ENCODE measurements at places on chromosomes 6 and 20.
A peak's percentile ranks its signal among the peaks of the same experiment; 100 is the strongest.

GRCh38 chr6:55046869-55047422 is 127.4 kb upstream of the HCRTR2 start:
- DNase-seq, result no peak

- DNase-seq, result no peak
Measured at GRCh38 chr20:25040438-25040831, 17.5 kb downstream of the ACSS1 start.

DNA sequence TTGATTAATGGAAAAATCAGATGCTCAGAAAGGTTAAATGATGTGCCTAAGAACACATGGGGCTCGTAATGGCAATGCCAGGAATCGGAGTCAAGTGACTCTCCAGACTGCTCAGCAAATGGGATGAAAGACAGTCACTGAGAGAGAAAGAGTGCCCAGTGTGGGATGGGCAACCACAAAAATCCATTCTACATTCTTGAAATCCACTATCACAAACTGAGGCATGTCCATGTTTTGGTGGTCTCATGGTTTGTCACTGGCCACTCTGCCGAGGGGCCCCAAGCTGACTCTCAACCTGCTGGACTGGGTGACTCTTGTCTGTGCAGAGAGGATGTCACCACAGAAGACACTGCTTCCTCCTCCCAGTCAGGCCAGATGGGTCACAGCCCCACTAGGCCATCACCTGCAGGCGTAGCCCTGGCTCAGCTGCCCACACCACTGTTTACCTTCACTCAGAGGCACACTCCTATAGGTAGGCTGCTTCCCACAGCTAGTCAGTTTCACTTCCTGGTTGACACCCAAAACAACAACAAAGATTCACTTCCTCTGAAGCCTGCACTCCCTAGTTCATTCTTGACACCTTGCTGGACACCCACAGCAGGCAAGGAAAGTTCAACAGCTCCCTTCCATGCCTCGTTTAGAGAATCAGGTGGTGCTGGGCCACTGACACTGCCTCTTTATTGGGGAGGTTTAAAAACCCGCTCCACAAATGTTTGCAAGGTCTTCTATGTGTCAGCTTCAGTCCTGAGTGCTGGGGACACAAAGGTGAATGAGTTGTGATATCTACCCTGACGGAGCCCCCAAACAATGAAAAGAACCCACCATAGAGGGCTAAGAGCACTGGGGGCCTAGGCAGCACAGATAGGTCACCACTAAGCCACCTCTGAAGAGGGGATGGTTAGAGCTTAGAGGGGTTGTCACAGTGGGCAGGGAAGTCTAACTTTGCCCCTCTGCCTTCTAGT is 21.7 kb downstream of the MAP1LC3A start:
- peak; percentile 10 for DNase-seq

DNA sequence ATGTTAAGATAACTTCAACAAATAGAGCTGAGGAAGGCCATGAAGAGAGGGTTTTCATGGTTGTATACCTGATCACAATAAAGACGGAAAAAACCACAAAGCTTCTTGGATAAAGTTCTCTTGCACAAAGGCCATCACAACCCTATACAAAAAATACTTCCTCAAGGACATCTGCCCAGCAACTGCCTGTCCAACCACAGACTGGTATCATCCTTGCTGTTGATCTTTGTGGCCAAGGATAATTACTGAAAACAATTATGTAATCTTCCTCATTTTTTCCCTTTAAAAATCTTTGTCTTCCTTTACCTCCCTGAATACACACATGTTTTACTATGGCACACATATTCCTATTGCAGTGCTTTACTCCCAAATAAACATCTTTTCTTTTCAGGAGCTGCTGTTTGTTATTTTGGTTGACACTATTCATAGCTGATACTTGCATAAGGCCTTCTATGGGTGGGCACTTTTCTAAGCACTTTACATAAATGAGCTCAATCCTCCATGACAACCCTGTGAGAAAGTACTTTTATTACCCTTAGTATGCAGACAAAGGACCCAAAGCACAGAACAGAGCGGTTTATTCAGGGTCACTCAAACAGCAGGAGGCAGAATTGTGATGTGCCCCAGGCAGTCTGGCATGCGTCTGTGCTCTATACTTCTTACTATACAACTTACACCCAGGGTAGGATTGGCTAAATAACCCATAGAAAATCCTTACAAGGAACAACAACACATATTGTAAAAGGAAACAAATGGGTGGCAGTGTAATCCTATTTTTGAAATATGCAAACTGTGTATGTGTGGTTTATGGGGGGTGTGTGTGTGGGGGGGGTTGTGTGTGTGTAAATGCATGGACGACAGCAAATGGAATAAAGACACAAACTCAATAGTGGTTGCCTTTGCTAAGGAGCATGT is 35.1 kb downstream of the SNRNP48 start:
- DNase-seq, result no peak

GRCh38 chr6:4345543-4345942 is 210.2 kb upstream of the ECI2 start:
- DNase-seq, result no peak

DNA sequence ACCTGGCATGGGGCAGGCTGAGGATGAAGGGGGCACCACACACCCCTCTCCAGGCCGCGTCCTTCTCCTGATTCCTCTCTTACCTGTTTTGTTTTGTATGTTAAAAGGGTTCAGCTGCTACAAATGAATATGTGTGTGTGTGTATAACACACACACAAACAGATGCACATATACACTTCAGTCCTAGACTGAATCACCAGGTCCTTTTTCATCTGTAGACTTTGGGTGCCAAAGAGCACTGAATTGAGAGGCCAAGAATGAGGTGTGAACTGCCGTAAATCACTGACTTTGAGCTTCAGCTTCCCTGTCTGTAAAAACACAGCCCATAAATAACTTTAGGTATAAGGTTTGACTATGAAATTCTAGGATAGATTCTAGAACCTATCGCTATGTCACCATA is 40.5 kb downstream of the SULF2 start:
- DNase-seq, result no peak
